NCI-H446 (cell line): ENCODE measurements at places on chromosomes 2 and 18.
A peak's percentile ranks its signal among the peaks of the same experiment; 100 is the strongest.

DNA sequence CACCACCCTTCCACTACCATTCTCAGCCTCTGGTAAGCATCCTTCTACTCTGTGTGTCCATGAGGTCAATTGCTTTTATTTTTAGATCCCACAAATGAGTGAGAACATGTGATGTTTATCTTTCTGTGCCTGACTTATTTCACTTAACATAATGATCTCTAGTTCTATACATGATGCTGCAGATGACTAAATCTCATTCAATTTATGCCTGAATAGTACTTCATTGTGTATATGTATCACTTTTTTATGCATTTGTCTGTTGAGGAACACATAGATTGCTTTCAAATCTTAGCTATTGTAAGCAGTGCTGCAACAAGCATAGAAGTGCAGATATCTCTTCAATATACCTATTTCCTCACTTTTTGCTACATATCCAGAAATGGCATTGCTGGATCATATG, 733.3 kb downstream of the SUCLG1 start:
- DNase-seq, result no peak

DNA sequence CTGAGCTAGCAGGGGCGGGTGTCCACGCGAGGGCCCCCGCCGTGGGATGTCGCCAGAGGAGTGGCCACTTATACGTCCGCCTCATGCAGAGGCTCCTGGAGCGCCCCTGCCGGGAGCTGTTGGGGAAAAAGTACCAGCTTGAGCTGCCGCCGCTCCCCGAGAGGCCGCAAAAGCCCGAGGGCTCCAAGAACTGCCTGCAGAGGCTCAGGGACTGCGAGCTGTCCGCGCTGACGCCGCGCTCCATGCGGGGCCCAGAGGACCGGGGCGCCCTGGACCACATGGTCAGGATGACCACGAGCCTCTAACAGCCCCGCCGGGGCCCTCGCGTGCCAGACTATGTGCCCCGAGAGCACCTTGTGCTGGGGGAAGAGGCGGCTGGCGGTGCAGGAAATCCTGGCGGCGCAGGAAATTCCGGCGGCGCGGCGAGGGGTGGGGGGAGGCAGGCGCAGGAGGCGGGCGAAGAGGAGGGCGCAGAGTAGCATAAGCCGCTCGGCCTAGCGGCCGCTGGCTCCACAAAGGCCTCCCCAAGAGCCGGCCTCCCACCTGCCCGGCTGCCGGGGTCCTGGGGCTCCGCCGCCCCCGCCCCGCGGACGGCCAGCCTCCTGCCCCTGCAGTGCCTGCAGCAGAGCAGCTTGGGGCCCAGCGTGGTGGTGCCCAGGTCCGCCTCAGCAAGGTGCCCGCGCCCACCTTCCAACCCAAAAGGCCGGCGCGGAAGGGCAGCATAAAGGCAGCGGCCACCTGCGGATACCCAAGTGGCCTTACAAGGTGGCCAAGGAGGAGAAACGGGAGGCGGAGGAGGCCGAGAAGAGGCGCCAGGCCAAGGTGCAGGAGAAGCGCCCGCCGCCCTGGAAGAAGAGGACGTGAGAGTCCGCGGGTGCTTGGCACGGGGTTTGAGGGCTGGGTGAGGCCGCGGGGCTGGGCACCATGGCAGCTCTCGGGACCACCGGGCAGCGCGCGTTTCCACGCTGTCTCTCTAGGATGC, 42.1 kb upstream of the TRIM43B start:
- no peak for DNase-seq

DNA sequence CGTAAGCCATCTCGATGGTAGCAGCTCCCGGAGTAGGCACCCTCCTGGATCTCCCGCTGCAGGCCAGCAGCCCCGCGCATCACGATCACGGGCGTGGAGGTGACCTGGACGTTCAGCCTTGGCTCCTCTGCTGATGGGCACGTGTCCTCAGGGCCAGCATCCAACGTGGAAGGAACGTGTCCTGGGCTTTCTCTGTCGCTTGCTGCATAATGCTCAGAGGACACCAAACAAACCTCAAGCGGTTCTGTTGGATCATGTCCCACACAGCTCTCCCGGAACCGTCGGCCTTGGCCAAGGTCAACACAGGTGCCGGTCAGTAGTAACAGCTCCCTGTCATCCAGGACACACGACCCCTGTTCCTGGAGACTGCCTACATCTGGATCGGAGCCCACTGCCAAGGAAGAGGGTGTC, 23.1 kb downstream of the PASK start:
- no peak for DNase-seq

DNA sequence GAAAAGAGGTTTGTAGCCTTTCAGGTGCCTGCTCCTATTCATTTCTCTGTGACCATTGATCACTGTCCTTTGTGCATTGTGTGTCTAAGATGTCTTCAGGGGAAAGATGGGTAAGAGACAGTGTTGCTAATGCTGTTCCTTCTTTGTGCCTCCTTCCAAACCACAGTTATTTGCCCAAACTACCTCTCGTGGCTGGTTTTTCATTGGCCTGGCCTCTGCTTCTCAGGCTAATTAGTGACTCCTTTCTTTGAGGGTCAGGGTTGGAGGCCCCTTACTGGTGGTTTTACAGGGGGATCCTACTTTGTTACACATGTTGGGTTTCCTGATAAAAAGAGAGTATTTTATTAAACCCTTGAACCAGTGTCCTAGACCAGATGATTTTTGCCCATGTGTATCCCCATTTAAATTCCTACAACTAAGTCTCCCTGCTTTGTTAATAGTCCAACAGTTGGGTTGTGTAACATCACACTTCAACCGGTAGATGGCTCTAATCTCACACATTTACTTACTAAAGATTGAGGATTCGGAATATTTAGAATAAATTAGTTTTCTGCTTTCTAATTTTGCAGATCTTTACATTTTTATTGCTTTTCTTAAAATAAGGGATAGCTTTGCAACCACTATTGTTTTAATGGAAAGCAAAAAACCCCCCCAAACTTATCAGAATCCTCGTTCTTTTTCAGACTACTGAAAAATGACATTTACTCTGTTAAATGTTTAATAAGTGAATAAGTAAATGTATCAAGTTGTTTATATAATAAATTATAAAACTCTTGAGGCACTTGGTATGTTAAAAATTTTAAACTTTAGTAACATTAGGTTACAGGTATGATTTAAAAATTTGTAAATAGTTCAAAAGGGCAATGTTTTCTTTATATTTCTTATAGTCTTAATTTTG, 2.4 kb downstream of the MARS2 start:
- DNase-seq, result peak; percentile 48

GRCh38 chr18:26926066-26926675, 60.7 kb upstream of the AQP4 start:
- no peak for DNase-seq

GRCh38 chr2:52859065-52859464, 908.5 kb upstream of the CHAC2 start:
- no peak for DNase-seq

DNA sequence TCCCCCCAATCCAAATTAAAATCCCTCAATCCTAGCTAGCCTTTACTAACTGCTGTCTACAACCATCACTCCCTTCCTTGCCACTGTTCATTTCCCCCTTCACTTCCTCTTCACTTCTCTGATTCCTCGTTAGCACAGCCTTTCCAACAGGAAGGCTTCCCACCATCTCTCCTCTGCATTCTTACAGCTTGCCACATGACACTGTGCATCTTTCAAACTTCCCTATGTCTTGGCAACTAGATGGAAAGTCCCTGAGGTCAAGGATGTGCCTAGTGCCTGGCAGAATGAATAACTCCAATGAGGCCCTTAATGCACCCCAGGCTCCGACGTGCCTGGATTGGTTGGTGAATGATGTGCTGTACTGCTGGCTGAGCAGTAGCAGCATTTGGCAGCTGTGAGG, 15.2 kb downstream of the SAP130 start:
- no peak for DNase-seq

- DNase-seq, result no peak
These were observed 172.7 kb downstream of the SH3RF3 start for GRCh38 chr2:109301746-109302145.
